ENCODE measurements at places on chromosomes 1 and 21.

DNA sequence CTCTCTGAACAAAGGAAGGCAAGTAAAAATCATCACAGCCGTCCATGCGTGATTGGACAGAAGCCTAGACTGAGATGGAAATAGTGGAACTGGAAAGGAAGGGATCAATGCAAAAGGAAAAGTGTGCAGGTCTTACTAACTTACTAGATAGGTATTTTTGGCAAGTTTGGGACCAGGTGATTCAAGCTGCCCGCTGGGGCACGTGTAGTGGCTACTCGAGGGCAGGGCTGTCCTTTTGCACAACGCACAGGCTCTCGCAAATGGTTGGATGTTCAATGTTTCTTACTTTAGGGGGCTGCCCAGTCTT, 566 bp upstream of the ALG6 start:
- DNase-seq: no peak

GRCh38 chr1:54081306-54082270, 28.2 kb downstream of the TCEANC2 start:
- DNase-seq: peak; percentile 29

DNA sequence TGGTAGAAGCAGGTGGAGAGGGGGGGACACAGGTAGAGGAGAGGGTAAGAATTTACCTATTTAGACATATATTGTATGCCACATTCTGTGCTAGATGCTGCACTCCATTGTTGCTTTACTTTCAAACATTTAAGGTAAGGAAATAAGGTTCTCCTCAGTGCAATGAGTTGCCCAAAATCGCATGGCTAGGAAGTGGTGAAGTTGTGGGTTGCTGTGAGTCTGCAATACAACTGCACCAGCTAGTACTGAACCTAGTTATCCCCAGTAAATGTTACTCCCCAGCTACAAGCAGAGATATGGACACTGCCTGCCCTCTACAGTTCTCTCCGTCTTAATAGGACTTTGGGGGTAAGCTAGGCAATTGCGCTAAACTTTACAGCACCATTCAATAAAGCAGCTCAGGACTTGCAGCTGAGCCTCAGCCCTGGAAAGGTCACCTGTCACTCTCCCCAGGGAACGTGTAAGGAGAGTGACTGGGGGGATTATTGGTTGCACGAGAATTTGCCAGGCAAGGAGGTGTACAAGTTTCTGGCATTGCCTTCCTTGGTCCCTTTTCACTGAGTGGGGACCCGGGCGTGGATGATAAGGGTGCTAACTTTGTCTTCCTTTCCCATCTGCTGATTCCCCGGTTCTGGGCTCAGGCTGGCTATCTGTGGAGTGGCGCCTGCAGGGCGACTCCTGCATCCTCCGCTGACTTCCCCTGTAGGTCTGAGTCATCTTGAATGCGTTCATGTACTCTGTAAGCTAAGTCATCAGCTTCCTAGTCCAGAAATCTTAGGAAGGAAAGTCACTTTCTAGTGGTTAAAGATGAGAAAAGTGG, 71.3 kb upstream of the CNTN2 start:
- DNase-seq: no peak

DNA sequence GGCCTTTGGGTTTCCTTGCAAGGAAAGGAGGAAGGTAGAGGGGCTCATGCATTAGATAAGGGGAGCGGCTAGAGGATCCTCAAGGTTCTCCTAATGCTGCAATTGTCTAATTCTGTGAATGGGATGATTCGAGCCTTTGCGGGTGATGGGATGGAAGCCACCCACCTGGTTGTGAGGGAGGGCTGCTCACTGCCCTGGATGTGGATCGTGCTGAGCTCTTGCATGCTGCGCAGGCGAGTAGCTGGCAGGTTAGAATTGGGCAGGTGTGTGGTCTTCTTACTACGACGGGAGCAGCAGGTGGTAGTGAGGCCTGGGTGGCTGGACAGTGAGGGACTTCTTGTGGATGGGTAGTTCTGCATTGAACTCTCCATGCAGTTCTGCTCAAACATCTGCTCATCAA, 21.2 kb downstream of the DDX20 start:
- DNase-seq: no peak

- DNase-seq: no peak
Observed at GRCh38 chr21:45484318-45484717, 57.9 kb downstream of the SLC19A1 start.

Data from stimulated activated CD4-positive, alpha-beta T cell treated with anti-CD3 and anti-CD28 coated beads, TNF-alpha, amount 100 ng/mL, for 1 hour (primary cell).